ENCODE measurements at places on chromosomes 16 and 17. TPM values are rescaled to one million over a fixed set of nuclear protein-coding genes. Genes with fewer than 3 reads are reported as not detected.
A peak's percentile ranks its signal among the peaks of the same experiment; 100 is the strongest.

DNA sequence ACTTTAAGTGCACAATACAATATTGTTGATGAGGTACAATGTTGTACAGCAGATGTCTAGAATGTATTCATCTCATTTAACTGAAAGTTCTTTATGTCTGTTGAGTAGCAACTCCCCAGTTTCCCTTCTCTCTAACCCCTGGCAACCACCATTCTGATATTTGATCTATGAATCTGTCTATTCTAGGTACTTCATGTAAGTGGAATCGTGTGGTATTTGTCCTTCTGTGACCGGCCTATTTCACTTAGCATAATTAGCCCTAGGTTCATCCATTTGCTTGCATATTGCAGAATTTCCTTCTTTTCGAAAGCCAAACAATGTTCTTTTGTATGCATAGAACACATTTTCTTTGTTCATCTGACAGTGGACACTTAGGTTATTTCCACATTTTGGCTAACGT is 10.8 kb downstream of the RGS9 start:
- DNase-seq = no peak

DNA sequence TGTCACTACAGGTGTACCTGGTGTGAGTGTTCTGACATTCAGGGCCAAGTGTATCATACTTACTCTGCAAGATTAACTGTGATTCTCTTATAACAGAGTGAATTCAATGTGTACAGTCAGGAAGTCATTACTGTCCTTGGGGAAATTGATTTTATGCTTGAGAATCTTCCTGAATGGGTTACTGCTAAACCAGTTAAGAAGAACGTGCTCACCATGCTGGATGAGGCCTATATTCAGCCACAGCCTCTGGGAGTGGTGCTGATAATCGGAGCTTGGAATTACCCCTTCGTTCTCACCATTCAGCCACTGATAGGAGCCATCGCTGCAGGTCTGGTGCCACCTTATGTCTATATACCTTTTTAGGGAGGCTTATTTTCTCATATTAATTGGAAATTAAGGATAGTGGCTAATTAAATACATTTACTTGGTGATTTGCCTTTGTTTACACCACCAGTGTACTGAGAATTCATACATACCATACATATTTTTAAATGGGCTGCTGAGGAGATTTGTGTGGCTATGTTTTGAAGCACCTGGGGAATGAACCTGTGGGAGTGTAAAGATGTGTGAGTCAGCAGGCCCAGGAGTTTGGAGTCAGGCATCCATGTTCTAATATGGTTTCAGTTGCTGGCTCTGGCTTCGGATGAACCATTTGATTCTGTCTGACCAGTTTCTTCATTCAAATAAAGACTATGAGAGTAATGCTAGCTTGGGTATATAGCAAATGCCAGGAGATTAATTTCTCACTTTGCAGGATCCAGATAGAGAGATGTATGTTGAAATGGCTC is 3.1 kb downstream of the ALDH3A2 start:
- DNase-seq = no peak

GRCh38 chr17:66625311-66625767 is 209.6 kb upstream of the CACNG5 start:
- DNase-seq = no peak

GRCh38 chr17:1491443-1492248 is 840 bp downstream of the MYO1C start:
- peak; percentile 75 for DNase-seq

DNA sequence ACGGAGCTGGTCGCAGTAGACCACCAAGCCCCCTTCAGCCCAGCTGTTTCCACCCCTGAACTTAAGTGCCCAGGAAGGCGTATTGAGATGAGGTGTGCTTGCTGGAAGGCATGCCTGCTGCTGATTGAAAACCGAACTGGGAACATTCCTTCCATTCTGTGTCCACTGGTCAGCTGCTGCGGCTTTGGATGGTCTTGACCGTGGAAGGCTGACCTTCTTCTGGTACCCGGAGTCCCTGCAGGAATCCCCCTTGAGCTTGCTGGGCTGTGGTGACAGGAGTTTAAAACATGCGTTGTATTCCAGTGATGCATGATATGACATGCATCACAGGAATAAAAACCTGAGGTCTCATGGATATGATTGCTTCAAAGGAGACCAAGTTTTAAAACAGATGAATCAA is 31.4 kb downstream of the IL4R start:
- DNase-seq = no peak

DNA sequence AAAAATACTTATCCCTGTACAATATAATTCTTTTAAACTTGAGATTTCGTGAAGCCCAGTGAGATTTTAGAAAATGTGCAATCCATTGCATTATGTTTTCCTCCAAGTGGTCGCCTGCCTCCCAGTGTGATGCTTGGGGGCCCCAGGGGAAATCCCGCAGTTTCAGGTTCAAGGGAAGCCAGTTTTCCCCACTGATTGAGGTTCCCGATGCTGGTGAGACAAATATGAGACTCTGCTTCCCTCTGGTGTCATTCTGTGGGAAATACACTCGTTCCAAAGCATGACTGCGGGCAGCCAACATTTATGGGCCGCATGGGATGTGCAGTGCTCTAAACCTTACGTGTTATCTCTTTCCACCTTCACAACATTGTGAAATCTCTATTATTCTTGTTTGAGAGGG is 200.8 kb downstream of the PRKCB start:
- DNase-seq = peak; percentile 22

DNA sequence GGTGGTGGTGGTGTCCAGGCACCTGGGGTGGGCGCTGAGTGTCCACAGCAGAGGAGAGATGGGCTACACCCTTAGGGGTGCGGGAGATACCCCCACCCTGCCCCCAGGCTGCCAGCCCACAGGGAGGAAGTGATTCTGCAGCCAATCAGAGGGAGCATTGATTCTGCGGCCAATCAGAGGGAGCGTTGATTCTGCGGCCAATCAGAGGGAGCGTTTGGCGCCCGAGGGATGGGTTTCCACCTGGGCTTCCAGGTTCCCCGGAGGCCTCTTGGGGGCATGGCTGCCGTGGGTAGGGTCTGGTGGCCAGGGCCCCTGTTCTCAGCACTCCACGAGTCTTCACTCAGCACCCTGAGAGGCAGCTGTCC is 28.2 kb upstream of the ACSF3 start:
- DNase-seq = no peak

DNA sequence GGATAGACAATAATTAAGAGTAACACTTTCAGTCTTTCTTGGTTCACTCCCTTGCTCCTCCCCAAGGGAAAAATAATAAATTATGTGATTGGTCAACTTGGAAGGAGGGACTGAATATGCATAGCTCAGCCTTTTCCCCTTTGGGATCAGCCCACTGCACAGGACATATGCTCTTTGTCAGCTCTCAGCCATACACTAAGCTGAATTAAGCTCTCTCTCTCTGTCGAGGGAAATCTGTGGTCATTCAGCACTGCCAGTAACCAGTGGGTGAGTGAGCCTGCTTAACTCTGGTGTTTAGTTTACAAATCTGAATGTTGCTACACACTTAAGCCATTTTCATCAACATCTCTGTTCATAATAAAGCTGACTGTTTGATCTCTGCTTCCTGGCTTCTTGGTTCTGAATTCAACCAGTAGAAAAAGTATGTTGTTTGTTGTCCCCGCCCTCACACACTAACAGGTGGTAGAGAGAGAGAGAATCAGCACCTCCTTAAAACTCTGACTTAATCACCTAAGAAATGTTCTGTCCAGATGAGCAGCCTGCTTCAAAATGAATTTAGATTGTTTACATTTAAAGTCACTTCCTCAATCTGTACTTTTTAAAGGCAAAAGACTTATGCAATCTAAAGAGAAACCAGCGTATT is 102.3 kb upstream of the C17orf78 start:
- no peak for DNase-seq

- DNase-seq = no peak
These were observed 45.9 kb upstream of the DOC2B start for GRCh38 chr17:227078-227945.

DNA sequence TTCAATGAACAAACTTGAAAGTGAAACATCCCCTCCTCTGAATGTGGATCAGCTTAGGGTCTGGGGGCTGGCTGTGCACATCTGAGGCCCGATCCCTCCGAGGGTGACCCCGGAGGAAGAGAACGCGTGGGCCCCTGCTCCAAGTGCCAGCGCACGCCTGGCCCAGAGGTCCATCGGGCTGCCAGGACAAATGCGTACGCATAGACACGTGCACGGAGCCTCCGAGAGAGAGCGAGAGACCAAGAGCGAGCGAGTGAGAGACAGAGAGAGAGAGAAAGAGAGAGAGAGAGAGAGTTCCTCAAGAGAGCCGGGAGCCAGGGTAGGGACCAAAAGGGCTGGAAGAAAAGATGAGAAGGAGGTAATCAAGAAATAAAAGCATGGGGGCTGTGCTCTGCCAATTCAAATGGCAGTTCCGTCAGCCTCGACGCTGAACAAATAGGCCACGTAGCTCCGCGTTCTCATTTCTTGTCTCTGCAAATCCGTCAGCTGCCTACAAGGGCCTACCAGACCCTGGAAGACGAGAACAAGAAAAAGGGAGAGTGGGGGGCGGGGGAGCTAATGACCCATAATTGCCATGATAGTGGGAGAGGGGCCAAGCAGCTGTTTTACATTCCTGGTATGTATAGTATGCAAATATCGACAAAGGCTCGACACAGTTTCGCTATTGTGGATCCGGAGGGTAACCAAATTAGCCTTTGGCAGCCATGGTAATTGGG is 435.3 kb upstream of the ZFHX3 start:
- no peak for DNase-seq

- no peak for DNase-seq
These were observed 128.8 kb downstream of the FOXL1 start for GRCh38 chr16:86707171-86707570.

GRCh38 chr16:21619765-21620425 is 20.5 kb downstream of the METTL9 start:
- DNase-seq = no peak

GRCh38 chr17:36730857-36731490 is 129.6 kb downstream of the MRM1 start:
- DNase-seq = no peak

Gene CNTNAP1
- 1.3 TPM for total RNA-seq

Gene GLIS2
- 1.3 TPM for total RNA-seq

Gene RAB11FIP4
- 40.8 TPM for total RNA-seq
